ENCODE measurements at places on chromosomes 5 and 9. TPM values are rescaled to one million over a fixed set of nuclear protein-coding genes. Genes with fewer than 3 reads are reported as not detected.

The NIPAL4 gene
- polyA plus RNA-seq, result 2.3 TPM

The CCDC171 gene
- polyA plus RNA-seq, result 0.03 TPM

The SLC6A3 gene
- polyA plus RNA-seq, result not detected

The LTC4S gene
- polyA plus RNA-seq, result 0.69 TPM

The BSPRY gene
- polyA plus RNA-seq, result not detected

The ANKRD31 gene
- polyA plus RNA-seq, result 0.05 TPM

The STK32A gene
- polyA plus RNA-seq, result not detected

The NSG2 gene
- polyA plus RNA-seq, result not detected

The FRRS1L gene
- not detected for polyA plus RNA-seq

Measured in CD14-positive monocyte (primary cell).